ENCODE measurements at places on chromosomes 4 and X.

DNA sequence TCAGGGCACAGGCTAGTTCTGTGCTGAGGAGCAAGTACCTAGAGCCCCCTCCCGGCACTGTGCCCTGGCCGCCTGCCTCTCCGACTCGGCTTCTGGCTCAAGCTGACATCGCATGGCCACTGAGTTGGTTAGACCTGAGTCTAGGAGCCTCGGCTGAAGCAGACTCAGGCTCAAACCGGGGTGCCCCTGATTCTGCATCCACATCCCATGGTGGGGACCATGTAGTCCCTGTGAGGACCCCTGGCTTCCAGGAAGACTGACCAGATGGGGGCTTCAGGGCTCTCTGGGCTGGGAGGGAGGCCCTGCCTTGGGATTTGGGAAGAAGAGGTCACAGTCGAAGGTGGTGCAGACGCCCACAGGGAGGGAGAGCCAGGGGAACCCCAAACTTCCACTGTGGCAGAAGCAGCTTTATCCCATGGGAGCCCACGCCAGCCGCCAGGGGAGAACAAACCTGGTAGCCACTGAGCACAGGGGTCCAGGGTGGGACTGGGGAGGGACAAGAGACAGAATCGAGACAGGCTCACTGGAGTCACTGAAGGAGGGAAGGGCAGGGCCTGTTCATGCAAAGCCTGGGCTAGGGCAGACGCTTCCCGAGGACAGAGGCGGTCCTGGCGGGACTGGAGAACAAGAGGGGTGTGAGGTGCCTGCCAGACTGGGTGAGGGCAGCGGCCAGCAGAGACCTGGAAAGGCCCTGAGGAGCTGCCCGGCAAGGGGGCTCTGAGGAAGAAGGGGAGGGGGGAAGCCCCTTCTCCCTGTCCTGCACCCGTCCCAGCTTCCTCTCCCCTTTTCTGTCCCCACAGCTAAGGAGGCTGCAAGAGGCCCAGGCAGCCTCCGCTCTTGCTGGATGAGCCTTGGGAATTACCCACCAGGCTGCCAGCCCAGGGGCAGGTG is 1.1 kb downstream of the PDE6B start:
- DNase-seq = no peak

GRCh38 chr4:152807294-152807829 is 27.6 kb downstream of the ARFIP1 start:
- DNase-seq = no peak

GRCh38 chr4:172055498-172055897 is 242.3 kb downstream of the GALNTL6 start:
- no peak for DNase-seq

GRCh38 chr4:3358656-3359055 is 65.8 kb downstream of the RGS12 start:
- DNase-seq = no peak

GRCh38 chr4:98828801-98829200 is 100.1 kb downstream of the EIF4E start:
- peak; percentile 6 for DNase-seq

DNA sequence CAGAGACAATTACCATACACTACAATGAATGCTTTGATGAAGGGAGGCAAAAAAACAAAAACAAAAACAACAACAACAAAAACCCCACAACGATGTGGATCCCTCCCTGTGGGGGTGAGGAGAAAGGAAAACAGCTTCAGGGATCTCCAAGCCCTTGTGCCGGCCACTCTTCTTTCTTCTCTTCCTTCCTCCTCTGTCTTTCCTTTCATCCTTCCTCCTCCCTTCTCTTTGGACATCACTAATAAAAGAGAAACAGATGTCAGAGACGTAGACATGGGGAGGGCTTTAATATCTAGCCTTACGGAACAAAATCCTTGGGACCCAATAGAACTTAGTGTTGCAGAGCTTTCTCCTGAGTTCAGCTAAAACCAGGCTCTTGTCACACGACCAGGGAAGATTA is 18.8 kb upstream of the STX18 start:
- DNase-seq = no peak

GRCh38 chrX:56728321-56728720 is 722 bp upstream of the NBDY start:
- no peak for DNase-seq

DNA sequence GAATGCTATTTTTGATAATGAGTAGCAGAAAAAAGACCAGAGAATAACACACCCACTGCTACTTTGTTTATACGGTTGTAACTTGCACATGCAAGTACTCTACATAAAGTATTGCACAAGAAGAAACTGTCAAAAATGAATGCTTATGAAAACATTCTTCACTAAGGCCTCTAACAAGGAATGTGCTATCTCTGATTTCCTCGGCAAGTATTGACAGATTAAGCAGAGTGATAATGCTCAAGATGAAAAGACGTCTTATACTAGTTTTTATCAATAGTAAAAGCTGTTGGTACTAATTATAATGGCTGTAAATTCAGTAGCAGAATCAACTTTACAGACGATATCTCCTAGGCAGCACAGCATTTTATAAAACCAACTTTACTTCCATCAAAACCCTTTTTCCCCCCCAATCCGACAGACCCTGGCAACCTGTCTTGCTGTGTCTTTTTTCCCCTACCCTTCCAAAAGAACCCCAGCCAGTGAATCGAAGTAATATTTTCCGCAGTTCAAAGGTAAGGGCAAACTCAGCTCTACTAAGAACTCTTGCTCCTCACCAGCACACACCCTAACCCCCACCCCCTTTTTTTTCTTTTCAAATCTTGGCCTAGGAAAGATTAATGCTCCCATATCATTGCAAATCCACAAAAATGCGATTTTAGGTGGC is 1.5 kb downstream of the FRYL start:
- no peak for DNase-seq

- DNase-seq = no peak
Observed at GRCh38 chr4:98627531-98628257, 30.7 kb downstream of the TSPAN5 start.

- no peak for DNase-seq
Observed at GRCh38 chr4:108156391-108156790, 12.3 kb downstream of the LEF1 start.

- no peak for DNase-seq
Observed at GRCh38 chrX:155326610-155327009, 7.8 kb downstream of the CLIC2 start.

- no peak for DNase-seq
Observed at GRCh38 chr4:24741910-24742309, 53.5 kb upstream of the SOD3 start.

DNA sequence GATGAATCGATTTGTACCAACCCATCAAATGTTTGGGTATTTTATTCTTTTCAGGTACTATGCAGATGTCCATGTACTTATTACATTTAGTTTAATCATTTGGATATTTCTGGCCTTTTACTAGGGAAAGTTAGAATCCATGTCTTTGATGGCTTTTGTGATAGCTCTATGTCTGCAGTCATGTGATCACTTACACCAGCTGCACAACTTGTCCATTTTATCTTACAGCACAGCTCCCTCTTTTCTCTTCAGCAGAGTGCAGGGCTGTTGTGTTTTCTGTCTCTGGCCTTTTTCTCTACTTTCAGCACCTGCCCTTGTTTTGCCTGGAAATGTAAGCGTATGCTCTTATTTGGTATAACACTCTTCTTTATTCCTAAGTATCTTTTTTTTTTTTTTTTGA is 30.6 kb downstream of the WWC2 start:
- no peak for DNase-seq

DNA sequence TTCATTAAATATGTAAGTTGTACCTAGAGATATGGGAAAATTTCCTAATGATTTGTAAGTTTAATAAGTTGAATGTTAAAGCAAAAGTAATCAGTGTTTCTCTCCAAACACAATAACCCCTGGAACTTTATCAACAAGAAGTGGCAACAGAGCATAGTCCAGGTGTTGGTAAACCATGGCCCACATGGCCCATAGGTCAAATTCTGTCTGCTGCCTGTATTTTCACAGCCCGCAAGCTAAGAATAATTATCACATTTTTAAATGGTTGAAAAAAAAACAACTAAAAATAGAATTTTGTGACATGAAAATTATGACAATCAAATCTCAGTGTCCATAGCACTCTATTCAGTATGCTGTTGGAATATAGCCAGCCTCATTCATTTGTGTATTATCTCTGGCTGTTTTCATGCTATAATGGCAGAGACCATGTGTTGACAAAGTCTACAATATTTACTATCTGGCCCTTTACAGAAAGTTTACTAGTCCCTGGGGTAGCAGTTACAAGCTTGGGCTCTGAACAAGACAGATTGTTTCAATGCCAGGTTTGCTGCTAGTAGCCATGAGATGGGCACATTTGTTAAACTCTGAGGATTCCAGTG is 395.8 kb downstream of the GASK1B start:
- no peak for DNase-seq
